ENCODE measurements at places on chromosomes 12 and 14.

DNA sequence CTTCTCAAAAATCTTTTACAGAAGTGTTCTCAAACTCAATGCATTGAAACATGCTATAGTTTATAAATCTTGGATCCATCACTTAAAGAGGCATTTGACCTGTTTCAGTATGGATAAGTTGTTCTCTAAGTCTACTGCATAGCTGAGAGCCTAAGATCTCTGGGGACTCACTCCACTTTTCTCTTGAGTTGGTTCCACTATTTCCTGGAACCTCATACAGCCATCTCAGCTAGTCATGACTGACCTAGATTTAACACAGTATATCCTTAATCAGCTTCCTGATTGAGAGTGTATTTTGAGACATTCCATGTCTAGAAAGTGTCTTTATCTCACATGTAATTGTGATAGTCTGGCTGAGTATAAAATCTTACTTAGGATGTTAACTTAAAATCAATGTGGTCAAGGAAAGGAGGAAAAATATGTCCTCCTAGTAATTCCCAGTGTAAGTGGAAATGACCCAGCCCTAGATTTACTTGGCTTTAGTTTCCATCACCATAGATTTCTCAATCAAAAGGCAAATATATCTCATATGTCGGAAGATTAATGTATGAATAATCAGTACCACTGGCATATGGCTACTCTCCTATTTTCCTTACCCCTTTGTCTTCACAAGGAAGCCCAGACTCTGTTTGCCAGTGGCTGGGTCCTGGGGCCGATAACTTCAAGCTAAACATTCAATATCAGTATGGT is 61.9 kb downstream of the KICS2 start:
- DNase-seq, result no peak
- H3K4me3 ChIP-seq, result no peak overlapping the region
- no peaks in the 10 kb centered on the region for H3K27me3 ChIP-seq
- H3K4me1 ChIP-seq, result no peaks in the 10 kb centered on the region
- H3K36me3 ChIP-seq, result no peaks in the 10 kb centered on the region
- H3K27ac ChIP-seq, result no peak overlapping the region

GRCh38 chr14:98935921-98936320 is 336.1 kb downstream of the BCL11B start:
- no peak overlapping the region for H3K4me3 ChIP-seq
- no peaks in the 10 kb centered on the region for H3K4me1 ChIP-seq
- no peak overlapping the region for H3K27ac ChIP-seq
- DNase-seq, result no peak
- H3K27me3 ChIP-seq, result no peaks in the 10 kb centered on the region
- no peaks in the 10 kb centered on the region for H3K36me3 ChIP-seq

- no peak for DNase-seq
- no peak overlapping the region for H3K27ac ChIP-seq
- H3K4me3 ChIP-seq, result no peak overlapping the region
- H3K27me3 ChIP-seq, result no peaks in the 10 kb centered on the region
These were observed 1.5 kb downstream of the DIO3 start for GRCh38 chr14:101562659-101563351.

DNA sequence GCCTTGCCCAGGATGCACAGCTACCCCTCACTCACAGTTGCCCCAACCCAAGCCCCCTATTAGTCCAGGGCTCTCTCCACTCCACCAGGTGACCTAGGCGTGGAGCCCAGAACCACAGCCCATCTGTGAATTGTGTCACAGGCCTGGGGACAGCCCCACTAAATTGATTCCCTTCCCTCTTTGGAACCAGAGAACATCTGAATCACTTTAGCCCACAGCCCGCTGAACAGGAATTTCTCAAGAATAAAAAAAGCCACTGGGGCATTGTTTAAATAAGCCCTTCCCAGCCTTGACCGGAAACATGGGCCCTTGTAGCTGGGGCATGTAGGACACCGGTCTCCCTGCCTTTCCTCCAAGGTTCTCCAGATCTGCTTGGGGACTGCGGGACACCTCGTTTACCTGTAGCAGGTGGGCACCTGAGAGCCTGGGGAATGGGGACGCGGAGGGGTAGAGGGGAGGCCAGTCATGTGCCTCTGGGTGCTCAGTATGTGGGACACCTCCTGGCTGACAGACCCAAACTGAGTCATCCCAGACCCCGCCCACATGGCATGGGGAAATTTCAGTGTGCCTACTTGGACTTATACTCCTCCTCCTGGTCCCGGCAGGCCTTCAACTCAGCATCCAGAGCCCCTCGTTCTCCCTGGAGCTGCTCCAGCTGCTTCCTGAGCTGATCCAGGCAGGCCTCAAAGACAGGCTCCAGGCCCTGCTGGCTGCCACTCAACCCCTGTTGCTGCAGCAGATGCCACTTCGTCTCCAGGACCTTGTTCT is 1.3 kb downstream of the KRT78 start:
- no peaks in the 10 kb centered on the region for H3K4me1 ChIP-seq
- no peaks in the 10 kb centered on the region for H3K36me3 ChIP-seq
- no peak overlapping the region for H3K4me3 ChIP-seq
- H3K27ac ChIP-seq, result no peak overlapping the region
- DNase-seq, result no peak

DNA sequence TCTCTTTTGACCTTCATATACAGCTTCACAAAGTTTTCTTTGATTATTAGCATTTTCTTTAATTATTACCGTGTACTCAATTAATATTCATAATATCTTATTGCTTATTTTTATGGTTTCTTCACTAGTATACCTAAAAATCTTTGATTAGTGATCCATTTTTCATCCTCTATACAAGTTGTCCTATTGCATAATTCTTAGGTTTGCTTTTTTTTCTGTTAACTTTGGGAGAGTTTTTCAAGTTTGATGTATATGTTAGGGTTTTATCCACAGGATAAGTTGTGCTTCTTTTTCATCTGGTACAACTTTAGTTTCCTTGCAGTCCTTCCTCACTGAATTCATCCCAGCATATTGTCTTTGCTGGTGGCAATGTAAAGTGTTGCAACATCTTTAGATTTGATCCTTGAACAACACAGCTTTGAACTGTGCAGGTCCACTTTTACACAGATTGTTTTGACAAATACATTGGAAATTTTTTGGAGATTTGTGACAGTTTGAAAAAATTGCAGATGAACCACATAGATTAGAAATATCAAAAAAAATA is 88.6 kb upstream of the NAV3 start:
- no peaks in the 10 kb centered on the region for H3K4me1 ChIP-seq
- no peak for DNase-seq
- no peaks in the 10 kb centered on the region for H3K36me3 ChIP-seq
- H3K27ac ChIP-seq, result no peak overlapping the region

GRCh38 chr12:51062631-51063397 is 14.7 kb downstream of the LETMD1 start:
- DNase-seq, result no peak
- H3K4me1 ChIP-seq, result peaks cover 8% of the 10 kb centered on the region
- no peaks in the 10 kb centered on the region for H3K27me3 ChIP-seq
- no peak overlapping the region for H3K27ac ChIP-seq

- no peak for DNase-seq
- H3K36me3 ChIP-seq, result no peaks in the 10 kb centered on the region
- H3K4me1 ChIP-seq, result peaks cover 34% of the 10 kb centered on the region
- no peaks in the 10 kb centered on the region for H3K27me3 ChIP-seq
- H3K4me3 ChIP-seq, result no peak overlapping the region
These were observed 23.1 kb downstream of the ZDHHC17 start for GRCh38 chr12:76786986-76787385.

GRCh38 chr14:21078287-21078686 is 8.2 kb downstream of the ARHGEF40 start:
- no peaks in the 10 kb centered on the region for H3K4me1 ChIP-seq
- no peaks in the 10 kb centered on the region for H3K27me3 ChIP-seq
- no peak overlapping the region for H3K4me3 ChIP-seq

- no peak overlapping the region for H3K27ac ChIP-seq
- H3K36me3 ChIP-seq, result no peaks in the 10 kb centered on the region
- H3K27me3 ChIP-seq, result no peaks in the 10 kb centered on the region
- no peaks in the 10 kb centered on the region for H3K4me1 ChIP-seq
These were observed 220.8 kb upstream of the CAND1 start for GRCh38 chr12:67048371-67048770.

- no peaks in the 10 kb centered on the region for H3K27me3 ChIP-seq
- H3K4me1 ChIP-seq, result no peaks in the 10 kb centered on the region
- no peak overlapping the region for H3K27ac ChIP-seq
- H3K4me3 ChIP-seq, result no peak overlapping the region
These were observed 87.2 kb upstream of the CDKN3 start for GRCh38 chr14:54309615-54310014.

- H3K4me3 ChIP-seq, result no peak overlapping the region
- no peak overlapping the region for H3K27ac ChIP-seq
- no peaks in the 10 kb centered on the region for H3K36me3 ChIP-seq
These were observed 51.6 kb downstream of the MVK start for GRCh38 chr12:109625131-109625559.

GRCh38 chr12:131139363-131140068 is 185.8 kb downstream of the ADGRD1 start:
- no peaks in the 10 kb centered on the region for H3K36me3 ChIP-seq
- H3K4me1 ChIP-seq, result no peaks in the 10 kb centered on the region
- DNase-seq, result no peak
- no peak overlapping the region for H3K4me3 ChIP-seq

- no peaks in the 10 kb centered on the region for H3K36me3 ChIP-seq
- H3K27ac ChIP-seq, result no peak overlapping the region
- H3K27me3 ChIP-seq, result no peaks in the 10 kb centered on the region
- H3K4me1 ChIP-seq, result peaks cover 9% of the 10 kb centered on the region
- peak; percentile 31 for DNase-seq
These were observed 768.1 kb upstream of the TBX3 start for GRCh38 chr12:115451780-115452736.

DNA sequence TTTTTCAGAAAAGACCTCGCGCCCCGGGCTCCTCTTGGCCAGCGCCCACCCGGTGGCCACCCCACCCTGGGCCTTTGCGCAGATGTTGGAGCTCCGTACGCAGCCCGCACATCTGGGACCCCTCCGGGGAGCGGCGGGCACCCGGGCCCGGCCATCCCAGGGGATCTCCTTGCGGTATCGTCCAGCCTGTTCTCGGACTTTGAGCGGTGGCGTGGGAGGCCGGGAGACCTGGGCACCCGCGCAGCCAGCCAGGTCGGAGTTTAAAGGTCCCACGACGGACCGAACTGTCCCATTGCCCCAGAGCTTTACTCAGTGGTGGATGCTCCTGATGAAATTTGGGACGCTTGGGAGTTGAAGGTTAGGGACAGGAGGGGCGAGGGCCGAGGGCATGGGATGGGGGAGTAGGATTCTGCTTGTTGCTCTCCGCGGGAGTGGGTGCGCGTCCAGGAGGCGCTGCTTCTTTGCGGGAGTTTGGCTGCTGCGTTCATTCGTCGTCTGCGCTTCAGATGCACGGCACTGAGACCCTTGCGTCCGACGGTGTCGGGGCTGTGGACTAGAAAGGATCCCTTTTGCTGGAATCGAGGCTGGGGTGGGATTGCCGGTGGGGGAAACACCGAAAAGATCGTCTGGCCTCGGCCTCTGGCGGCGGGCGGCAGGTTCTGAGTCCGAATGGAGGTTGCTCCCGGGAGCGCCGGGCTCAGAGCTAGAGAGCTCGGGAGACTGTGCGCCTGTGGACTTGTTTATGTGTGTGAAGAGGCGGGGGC is 1.4 kb downstream of the NTF3 start:
- H3K27me3 ChIP-seq, result peaks cover 40% of the 10 kb centered on the region
- no peak for DNase-seq
- no peak overlapping the region for H3K27ac ChIP-seq
- peaks cover 34% of the 10 kb centered on the region for H3K4me1 ChIP-seq
- H3K36me3 ChIP-seq, result no peaks in the 10 kb centered on the region
- no peak overlapping the region for H3K4me3 ChIP-seq

- H3K4me1 ChIP-seq, result peaks cover 10% of the 10 kb centered on the region
- no peak overlapping the region for H3K27ac ChIP-seq
- H3K36me3 ChIP-seq, result no peaks in the 10 kb centered on the region
These were observed 129.8 kb downstream of the ACSS3 start for GRCh38 chr12:81207664-81208063.

DNA sequence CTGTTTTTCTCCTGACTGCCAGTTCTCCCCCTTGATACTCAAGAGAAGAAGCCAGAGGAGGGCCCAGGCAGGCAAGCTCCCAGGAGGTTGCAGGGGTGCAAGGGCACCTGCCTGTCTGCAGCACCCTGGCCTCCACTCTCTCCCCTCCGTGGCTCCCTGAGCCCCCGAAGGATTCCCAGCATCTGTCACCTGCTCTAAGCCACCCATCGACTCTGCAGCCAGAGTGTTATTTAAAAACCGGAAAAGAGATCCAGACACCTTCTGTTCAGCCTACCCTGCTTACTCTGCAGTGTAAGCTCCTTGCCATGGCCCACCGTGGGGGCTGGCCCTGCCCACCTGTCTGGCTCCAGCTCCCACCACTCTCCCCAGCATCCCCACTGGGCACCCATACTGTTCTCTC is 121.4 kb downstream of the KSR2 start:
- H3K27ac ChIP-seq, result no peak overlapping the region
- no peak overlapping the region for H3K4me3 ChIP-seq
- no peaks in the 10 kb centered on the region for H3K27me3 ChIP-seq
- no peaks in the 10 kb centered on the region for H3K4me1 ChIP-seq
- no peaks in the 10 kb centered on the region for H3K36me3 ChIP-seq
- DNase-seq, result no peak

DNA sequence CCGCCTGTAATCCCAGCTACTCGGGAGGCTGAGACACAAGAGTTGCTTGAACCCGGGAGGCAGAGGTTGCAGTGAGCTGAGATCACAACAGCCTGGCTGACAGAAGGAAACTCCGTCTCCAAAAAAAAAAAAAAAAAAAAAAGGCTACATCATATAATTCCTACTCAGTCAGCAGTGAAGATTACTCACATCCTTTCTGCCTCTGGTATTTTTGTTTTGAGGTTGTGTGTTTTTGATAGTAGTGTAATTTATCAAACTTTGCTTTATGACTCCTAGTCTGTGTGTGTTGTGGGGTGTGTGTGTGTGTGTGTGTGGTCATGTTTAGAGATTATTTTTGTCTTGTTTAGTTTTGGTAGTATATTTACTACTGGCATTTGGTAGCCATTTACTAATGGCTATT is 29.8 kb upstream of the DLGAP5 start:
- H3K4me1 ChIP-seq, result no peaks in the 10 kb centered on the region
- H3K4me3 ChIP-seq, result no peak overlapping the region
- DNase-seq, result no peak
- H3K27me3 ChIP-seq, result no peaks in the 10 kb centered on the region

- DNase-seq, result no peak
- H3K27ac ChIP-seq, result no peak overlapping the region
- H3K27me3 ChIP-seq, result no peaks in the 10 kb centered on the region
- H3K4me3 ChIP-seq, result peak overlapping the region; percentile 21
These were observed 1.4 kb upstream of the ABCD2 start for GRCh38 chr12:39620659-39621658.

GRCh38 chr12:27426743-27427487 is 19.6 kb upstream of the SMCO2 start:
- H3K27me3 ChIP-seq, result no peaks in the 10 kb centered on the region
- H3K4me1 ChIP-seq, result no peaks in the 10 kb centered on the region
- no peaks in the 10 kb centered on the region for H3K36me3 ChIP-seq

GRCh38 chr14:89025561-89026236 is 201.2 kb downstream of the TTC8 start:
- no peaks in the 10 kb centered on the region for H3K27me3 ChIP-seq
- no peak overlapping the region for H3K27ac ChIP-seq
- no peak overlapping the region for H3K4me3 ChIP-seq
- H3K4me1 ChIP-seq, result peaks cover 14% of the 10 kb centered on the region

- no peaks in the 10 kb centered on the region for H3K27me3 ChIP-seq
- H3K36me3 ChIP-seq, result no peaks in the 10 kb centered on the region
- no peak for DNase-seq
- no peaks in the 10 kb centered on the region for H3K4me1 ChIP-seq
These were observed 425.4 kb downstream of the SLC16A7 start for GRCh38 chr12:60021235-60021634.
